ENCODE measurements at places on chromosomes 1 and 21. TPM values are rescaled to one million over a fixed set of nuclear protein-coding genes. Genes with fewer than 3 reads are reported as not detected.

- peak; percentile 17 for DNase-seq
These were observed 375.3 kb downstream of the USH2A start for GRCh38 chr1:216047811-216048572.

- no peak for DNase-seq
These were observed 519 bp downstream of the RERE start for GRCh38 chr1:8816831-8817411.

- peak; percentile 6 for DNase-seq
These were observed 402.6 kb downstream of the TTLL7 start for GRCh38 chr1:83596331-83596730.

The MRPL24 gene
- 42.8 TPM for total RNA-seq

The GNG4 gene
- total RNA-seq: not detected

The PFKL gene
- 114 TPM for total RNA-seq
